Kidney (tissue), 22 donors: ENCODE measurements at places on chromosomes 2 and 18. TPM values are rescaled to one million over a fixed set of nuclear protein-coding genes. Genes with fewer than 3 reads are reported as not detected.

GRCh38 chr2:58407487-58407886 is 166.4 kb upstream of the FANCL start:
- DNase-seq = no peak

GRCh38 chr18:58960946-58961722 is 96.5 kb downstream of the ZNF532 start:
- no peak for DNase-seq

Gene CYRIA
- 1.0 TPM for polyA plus RNA-seq

GRCh38 chr18:26696308-26696707 is 148.0 kb upstream of the KCTD1 start:
- DNase-seq = no peak

- DNase-seq = no peak
These were observed 64.1 kb upstream of the NFU1 start for GRCh38 chr2:69501301-69501700.

- DNase-seq = no peak
These were observed 205.1 kb upstream of the NRP2 start for GRCh38 chr2:205477016-205477705.

Gene PLGLB2
- 1.3 TPM for polyA plus RNA-seq

- no peak for DNase-seq
These were observed 3.3 kb downstream of the SESTD1 start for GRCh38 chr2:179261151-179261825.

Gene VIT
- 0.15 TPM for polyA plus RNA-seq

Gene DIPK1C
- polyA plus RNA-seq = not detected

GRCh38 chr18:56323673-56324072 is 314.7 kb downstream of the TXNL1 start:
- DNase-seq = no peak

DNA sequence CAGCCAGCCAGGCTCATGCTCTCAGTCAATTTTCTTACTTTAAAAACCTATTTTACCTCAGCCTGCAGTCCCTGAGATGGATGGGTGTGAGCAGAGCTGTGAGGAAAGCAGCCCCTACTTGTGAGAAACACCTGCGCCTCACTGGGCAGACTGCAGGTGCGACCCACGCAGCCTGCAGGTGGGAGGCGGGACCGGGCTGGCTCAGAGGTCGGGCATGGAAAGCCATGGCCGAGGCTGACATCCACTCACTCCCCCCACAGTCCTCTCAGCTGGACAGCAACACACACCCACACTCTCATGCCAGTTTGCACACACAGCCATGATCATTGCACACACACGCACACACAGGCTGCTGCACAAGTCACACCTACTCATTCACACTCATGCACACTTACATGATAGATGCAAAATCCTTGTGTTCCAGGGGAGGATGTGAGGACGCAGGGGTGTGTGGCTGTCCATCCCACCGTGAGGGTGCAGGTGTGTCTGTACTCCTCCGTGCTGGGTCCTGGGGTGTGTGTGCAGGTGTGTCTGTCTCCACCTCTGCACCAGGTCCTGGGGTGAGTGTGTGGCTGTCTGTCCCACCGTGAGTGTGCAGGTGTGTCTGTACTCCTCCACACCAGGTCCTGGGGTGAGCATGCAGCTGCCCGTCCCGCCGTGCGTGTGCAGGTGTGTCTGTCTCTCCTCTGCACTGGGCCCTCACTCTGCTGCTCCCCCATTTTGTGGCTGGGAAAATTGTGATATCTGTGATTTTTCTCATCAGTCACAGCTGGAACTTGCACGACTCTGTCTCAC is 166.5 kb downstream of the RTP5 start:
- no peak for DNase-seq

DNA sequence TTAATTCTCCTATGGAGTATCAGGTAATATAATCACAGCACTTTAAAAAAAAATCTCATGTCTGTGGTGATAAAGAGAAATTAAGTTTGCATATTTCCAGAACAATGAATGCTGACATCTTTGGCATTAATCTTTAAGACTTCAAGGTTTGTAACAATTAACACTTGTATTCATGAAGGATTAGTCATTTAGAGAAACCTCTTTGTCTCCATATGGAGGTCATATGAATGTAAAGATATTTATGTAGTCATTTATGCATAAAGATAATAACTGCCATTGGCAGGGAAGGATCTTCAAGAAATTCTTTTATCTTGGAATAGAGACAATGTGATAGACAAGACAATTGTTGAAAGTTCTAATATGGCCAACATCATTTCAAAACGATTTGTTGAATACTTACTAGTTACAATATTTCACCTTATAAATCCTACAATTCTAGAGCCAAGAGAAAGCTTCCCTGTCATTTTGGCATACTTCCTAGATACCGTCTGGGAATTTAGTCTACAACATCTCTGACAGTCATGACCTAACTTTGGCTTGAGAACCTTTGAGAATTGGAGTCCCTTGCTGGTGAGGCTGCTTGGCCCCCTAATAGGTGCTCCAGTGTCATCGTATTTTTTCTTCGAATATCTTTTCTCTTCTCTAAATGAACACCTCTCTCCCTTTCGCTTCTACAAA is 33.6 kb downstream of the RASGRP3 start:
- DNase-seq = no peak

GRCh38 chr2:142165790-142166189 is 35.0 kb upstream of the LRP1B start:
- peak; percentile 10 for DNase-seq

DNA sequence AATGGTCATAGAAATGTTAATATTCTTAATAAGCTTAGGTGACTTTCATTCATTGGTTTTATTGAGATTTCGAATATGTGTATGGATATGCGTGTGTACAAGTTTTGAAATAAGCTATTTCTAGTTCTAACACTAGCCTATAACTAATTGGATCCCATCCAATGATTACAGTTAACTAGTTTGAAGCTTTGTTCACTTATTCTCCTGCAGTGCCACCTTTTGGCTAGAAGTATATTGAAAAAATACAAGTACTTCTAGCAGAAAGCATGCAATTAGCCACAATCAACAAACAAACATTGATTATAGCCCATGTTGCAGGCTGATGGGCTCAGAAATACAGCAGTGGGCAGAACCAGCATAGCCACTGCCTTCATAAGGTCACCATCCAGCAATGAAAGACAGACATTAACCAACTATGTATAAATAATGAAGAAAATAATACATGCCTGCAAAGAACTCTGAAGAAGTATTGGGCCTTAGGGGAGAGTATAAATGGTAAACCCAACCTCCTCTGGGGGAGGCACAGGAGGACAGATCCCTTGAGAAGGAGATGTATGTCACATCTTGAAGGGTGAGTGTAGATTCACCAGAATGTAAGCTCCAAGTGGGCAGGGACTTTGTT is 5.1 kb upstream of the PIEZO2 start:
- DNase-seq = no peak

DNA sequence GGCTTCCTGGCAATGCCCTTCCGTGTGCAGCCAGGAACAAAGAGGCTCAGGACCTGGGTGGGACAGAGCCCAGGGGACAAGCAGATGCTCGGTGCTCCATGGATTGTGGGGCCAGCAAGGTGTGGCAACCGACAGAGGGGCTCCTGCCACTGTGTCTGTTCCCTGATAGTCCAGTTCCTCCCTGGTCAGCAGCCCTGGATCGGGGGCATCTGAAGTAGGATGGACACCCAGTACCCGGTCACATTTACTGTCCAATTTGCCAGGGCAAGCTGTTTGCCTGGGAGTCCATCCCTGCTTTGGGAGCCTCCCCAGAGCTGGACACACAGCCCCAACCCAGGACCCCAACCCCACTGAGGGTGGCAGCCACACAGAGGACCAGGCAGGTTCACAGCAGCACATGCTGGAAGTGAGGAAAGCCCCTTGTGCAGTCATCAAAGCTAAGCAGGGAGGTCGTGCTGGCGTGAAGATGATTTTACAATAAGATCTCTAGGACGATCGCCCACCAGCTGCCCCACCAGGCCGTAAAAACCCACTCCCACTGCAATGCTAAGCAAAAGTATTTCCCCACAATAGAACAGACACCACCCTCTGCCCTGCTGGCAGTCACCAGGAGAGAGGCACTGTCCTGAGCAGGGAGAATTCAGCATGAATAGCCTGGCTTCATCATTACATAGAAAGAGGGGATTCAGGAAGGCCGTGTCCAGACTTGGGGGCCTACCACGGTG is 141.7 kb downstream of the NDUFA10 start:
- no peak for DNase-seq

- no peak for DNase-seq
These were observed 200.8 kb upstream of the STON1 start for GRCh38 chr2:48328942-48329723.

DNA sequence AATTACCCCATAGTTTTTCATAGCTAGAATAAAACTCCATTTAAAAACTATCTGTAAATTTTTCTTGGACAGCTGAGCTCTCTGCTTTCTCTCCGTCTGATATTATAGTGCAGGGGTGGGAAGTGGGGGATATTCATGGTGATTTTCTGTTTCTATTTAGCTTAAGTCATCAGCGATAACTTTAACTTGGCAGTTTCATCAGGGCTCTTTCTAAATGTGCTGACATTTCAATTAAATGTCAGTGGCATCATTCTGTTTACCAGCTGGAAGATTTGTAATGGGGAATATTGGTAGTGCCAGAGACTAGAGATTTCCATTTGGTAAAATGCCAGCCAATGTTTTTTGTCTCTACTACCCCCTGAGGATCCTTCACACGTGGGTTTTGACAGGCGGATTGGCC is 53.5 kb upstream of the CAPN13 start:
- no peak for DNase-seq

GRCh38 chr2:153622285-153622684 is 143.7 kb upstream of the RPRM start:
- peak; percentile 2 for DNase-seq
